Neural progenitor cell (in vitro differentiated cells): ENCODE measurements at places on chromosomes 12 and 14.

GRCh38 chr12:52364901-52365489 is 2.3 kb downstream of the KRT85 start:
- no peak for DNase-seq

- no peak for DNase-seq
These were observed 40.6 kb downstream of the IL31 start for GRCh38 chr12:122133192-122133950.

GRCh38 chr12:24561411-24561871 is 387.5 kb downstream of the BCAT1 start:
- peak; percentile 56 for DNase-seq

- DNase-seq, result no peak
These were observed 15.1 kb downstream of the TBX3 start for GRCh38 chr12:114668886-114669288.

- no peak for DNase-seq
These were observed 134.9 kb downstream of the KCNA5 start for GRCh38 chr12:5178571-5178970.

- DNase-seq, result peak; percentile 59
These were observed 5.2 kb downstream of the KRT84 start for GRCh38 chr12:52380271-52380694.

DNA sequence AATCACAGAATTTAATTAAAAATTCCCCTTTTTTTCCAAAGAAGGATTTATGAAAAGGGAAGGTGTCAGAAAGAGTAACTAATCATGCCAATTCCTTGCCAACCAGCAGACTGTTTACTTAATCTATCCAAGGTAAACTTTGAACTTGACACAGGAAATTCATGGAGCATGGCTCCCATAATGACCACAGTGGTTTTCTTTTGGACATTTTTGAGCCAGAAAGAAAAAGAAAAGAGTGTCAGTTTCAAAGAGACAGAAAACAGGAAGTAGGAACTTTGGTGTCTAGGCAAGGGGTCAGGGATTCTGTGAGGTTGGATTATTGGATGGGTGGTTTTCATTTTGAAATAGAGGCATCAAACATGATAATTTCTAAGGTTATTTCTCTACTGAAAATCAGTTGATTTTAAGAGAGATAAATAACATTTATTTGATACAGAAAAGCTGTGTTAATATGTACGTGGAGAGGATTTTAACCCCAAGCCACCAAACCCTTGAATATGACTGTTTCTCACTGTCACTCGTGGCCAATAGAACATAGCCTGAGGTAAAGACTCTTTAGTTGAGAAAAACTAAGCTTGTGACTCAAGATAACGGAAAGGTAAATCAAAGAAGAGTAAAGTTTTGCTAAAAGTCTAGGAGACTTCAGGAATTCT is 196.1 kb downstream of the TTC6 start:
- DNase-seq, result no peak

GRCh38 chr12:46492471-46493085 is 120.0 kb upstream of the SLC38A2 start:
- DNase-seq, result no peak

- no peak for DNase-seq
These were observed 285.3 kb downstream of the DPF3 start for GRCh38 chr14:72608391-72609204.

GRCh38 chr14:69693145-69693544 is 73.8 kb upstream of the SRSF5 start:
- DNase-seq, result peak; percentile 34

DNA sequence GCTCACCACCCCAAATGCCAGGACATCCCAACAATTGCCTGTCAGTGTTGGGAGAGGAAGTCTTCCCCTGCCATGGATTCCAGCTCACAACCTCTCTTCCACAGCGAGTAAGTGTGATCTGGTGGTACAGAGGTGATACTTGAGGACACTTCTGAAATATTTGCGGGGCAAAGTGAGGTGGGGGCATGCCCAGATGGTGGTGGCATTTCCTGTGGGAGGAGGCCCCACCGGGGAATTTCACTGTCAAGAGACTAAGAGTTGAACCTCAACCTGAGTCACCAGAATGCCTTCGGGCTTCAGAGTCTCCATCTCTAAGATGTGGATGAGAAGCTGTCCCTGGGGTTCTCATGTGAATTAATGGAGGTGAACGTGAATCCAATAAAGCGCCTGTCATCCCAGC is 122.3 kb upstream of the RFLNA start:
- no peak for DNase-seq

DNA sequence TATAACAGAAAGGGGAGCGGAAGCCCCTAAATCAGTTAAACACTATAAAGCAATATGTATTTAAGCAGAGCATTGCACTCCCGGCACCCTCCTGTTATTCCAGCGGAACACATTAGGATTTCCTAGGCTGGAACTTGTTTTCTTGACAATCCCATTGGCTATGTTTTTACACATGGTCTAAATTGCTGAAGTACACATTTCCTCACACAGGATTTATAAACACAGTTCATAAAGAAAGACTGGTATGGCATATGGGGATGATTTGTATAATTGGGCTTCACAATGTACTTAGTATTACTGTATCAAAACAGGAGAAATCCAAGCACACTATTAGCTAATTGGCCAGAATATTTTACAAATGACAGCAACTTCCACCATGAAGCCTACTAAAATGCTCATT is 23.3 kb downstream of the PAX9 start:
- DNase-seq, result no peak

DNA sequence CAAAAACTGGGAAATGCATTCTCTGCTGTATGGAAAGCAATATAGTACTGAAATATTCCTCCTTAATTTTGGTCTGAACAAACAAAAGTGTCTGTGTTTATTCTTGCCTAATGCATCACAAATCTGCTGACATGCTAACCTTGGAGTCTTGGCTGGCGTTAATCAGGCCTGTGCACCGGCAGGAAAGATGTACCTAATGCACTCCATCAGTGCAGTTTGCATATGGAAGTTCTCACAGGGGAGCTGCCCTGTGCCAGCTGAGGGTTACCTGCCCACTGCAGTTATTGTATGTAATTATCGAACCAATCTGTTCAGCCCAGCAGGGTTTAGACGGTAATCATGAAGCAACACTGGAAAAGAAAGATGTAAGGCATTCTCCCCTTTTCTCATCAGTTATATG is 76.9 kb downstream of the VRK1 start:
- DNase-seq, result no peak

GRCh38 chr14:23866269-23866668 is 87.3 kb upstream of the DHRS4 start:
- DNase-seq, result no peak

- DNase-seq, result no peak
These were observed 45.7 kb upstream of the KRAS start for GRCh38 chr12:25296381-25296780.

GRCh38 chr12:128830505-128830893 is 6.7 kb upstream of the SLC15A4 start:
- no peak for DNase-seq

DNA sequence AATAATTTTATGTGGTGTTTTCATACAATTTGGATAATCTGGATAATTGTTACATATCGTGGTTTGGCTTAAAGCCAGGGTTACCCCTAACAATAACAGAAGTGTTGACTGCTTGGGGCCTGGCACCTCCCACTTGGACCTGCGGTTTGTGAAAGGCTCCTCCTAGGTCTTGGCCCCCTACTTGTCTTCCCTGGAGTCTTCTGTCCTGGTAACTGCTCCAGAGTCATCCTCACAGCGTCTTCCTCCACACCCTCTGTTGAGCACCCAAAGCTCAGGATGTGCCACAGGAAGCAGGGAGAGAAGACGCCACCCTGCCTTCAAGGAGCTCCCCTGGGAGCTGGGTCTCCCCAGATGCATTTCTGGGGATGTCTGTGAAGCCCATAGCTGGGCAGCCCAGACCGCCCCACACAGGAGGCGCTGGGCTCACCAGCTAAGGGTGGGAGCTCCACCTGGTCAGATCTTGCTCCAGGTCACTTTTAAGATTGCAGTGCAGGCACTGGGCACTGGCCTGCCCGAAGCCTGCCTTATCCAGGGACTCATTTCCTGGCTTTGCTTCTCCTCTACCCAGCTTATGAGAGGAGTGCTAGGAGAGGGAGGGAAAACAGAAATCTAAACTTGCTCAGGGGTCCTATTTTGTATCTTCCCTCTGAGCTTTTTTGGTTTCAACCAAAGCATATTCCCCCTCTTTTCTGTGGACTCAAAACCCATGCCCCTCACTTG is 98.2 kb downstream of the ZFP36L1 start:
- DNase-seq, result no peak

DNA sequence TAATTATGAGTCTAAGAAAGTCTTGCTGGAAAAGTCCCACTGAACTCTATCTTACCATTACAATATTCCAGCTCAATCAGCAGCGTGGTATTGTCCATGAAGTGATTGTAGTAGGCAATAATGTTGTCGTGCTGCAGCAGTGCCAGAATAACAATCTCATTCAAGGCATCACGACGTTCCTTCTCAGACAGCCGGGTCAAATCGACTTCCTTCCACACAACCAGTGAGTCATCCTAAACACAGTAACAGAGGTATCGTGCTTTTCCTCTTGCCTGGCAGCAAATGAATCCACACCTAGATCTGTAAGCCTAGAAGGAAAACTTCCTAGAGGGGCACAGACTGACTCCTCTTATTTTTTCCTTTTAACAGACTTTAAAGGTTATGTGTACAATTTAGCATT is 2.9 kb downstream of the NEK9 start:
- DNase-seq, result no peak

DNA sequence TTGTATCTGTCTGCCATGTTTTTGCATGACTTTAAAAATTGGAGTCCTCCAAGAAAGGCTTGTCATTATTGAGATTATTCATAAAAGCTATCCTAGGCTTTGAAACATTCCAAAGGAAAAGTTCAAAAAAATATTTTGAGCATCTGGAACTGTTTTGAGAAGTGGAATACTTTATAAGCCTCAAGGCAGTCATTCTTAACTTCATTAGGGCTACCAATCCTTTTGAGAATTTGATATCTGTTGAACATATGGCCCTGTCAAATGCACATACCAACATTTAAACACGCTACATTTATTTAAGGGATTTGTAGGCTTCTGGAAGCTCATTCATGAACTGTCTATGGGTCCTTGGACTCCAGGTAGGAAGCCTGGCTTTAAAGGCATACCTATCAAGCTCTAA is 77.0 kb downstream of the TMEM117 start:
- DNase-seq, result no peak

DNA sequence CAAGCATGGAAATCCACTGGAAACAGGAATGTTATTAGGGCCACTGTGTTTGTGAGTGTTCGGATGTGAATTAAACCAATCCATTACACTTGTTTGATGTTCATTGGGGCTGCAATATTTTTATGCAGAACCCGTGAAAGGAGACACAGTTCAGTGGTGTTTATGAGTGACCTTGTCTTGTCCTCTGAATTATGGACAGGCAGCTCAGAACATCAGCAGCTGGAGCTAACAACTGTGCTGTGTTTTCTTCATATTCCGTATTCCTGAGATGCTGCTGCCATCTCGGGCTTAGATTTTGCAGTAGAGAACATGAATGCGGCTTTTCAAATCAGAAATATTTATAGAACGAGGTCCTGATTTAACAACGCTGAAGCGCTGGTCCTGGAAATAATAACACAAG is 20.3 kb upstream of the CACNA1C start:
- no peak for DNase-seq

GRCh38 chr14:31449971-31450610 is 7.2 kb downstream of the DTD2 start:
- DNase-seq, result peak; percentile 9

GRCh38 chr12:112577473-112578329 is 159.0 kb downstream of the PTPN11 start:
- DNase-seq, result peak; percentile 54

DNA sequence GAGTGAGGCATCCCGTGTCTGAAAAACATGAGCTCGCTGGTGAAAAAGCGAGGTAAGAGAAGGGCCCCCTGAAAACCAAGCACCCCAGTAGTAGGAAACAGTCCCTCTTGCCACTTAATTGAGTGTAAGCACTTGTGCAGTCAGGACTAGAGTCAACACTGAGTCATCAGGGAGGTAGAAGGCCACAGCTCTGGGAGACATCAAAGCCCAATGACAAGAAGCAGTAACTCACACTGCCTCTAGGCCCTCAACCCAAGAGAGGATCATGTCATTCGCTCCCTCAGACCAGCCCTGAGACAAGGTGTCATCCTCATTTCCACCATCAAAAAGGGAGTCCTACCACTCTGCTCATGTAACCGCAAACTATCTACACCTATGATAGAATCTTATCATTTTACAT is 17.8 kb downstream of the POMT2 start:
- no peak for DNase-seq

GRCh38 chr12:19196959-19197630 is 67.6 kb downstream of the PLEKHA5 start:
- DNase-seq, result no peak

DNA sequence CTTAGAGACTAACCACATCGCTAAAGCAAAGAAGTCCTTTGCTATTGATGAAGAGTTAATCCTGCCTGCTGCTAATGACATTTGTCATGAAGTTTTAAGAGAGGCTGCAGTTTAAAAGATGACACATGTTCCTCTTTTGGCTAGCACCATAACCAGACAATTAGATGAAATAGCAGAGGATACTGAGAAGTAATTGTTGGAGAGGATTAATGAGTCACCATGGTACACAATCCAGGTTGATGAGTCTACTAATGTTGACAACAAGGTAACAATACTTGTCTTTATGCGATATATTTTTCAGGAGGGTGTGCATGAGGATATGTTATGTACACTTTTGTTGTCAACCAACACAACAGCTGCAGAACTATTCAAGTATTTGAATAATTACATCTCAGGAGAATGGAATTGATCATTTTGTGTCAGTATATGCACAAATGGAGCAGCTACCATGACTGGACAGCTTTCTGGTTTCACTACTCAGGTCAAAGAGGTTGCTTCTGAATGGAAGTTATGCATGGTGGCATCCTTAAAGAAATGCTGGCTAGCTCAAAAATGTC is 56.7 kb downstream of the LRRIQ1 start:
- DNase-seq, result no peak

DNA sequence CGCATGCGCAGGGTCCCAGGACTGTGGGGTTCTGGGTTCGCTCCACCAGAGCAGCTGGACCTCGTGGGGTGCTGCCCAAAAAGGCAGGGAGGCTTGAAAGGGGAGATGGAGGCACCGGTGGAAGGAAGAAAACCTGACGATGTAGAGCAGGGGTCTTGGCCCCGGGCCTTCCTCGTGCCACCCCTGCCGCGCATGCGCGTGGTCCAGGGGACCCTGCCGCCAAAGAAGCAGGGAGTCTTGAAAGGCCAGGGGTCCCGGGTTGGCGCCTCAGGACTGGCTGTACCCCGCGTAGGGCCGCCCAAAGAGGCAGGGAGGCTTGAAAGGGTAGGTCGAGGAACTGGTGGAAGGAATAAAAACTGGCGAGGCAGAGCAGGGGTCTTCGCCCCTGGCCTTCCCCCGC is 321.0 kb downstream of the ALG10 start:
- no peak for DNase-seq

DNA sequence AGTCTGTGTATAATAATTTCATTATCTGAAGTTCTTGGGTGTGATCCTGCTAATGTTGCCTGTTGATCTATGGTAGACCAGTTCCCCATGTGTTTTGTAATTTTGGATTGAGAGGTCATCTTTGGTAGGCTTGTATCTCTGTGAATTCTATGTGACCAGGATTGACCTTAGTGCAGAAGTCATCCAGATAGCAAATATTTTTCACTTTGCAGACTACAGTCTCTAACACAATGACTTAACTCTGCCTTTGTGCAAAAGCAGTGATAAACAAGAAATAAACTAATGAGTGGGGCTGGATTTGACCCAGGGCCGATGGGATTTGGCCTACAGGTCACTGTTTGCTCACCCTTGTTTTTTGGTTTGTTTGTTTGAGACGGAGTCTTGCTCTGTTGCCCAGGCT is 144.6 kb upstream of the MYL2 start:
- no peak for DNase-seq
